Daoy (cell line): ENCODE measurements at places on chromosomes 16 and 17. TPM values are rescaled to one million over a fixed set of nuclear protein-coding genes. Genes with fewer than 3 reads are reported as not detected.
A peak's percentile ranks its signal among the peaks of the same experiment; 100 is the strongest.

GRCh38 chr17:67216578-67217320, 28.2 kb downstream of the HELZ start:
- no peak for DNase-seq

DNA sequence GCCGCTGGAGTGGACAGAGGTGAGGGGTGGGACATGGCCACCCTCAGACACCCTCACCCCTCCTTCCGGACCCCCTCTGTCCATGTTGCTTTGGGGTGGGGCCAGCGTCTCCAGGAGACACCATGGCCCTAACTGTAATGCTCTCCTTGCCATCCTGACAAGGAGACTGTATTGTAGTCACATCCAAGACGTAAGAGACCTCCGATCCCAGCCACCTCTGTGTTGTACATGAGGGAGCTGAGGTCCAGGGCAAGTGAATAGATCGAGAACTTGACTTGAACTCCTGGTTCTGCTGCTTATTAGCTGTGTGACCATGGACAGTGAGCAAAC, 30.2 kb downstream of the POLR3E start:
- DNase-seq, result no peak

- no peak for DNase-seq
Measured at GRCh38 chr16:729768-730665, 3.1 kb downstream of the HAGHL start.

DNA sequence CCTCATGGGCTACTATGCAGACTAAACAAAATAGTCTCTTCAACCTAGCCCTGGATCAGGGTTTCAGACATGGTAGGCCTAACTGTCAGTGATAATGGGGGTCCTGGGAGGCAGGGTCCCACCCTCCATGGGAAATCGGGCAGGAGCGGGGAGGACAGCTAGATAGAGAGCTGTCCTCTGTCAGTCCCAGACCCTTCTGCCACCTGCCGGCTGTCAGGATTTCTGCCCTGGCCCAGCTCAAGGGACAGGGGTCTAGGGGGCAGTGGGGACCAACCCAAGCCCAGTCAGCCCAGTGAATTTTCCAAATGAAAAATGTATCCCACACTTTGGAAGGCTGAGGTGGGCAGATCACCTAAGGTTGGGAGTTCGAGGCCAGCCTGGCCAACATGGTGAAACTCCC, 5.3 kb downstream of the CA7 start:
- DNase-seq, result no peak

GRCh38 chr16:69286941-69287713, 24.0 kb upstream of the VPS4A start:
- DNase-seq, result peak; percentile 31

- peak; percentile 23 for DNase-seq
Measured at GRCh38 chr17:21214777-21215541, 998 bp upstream of the TMEM11 start.

DNA sequence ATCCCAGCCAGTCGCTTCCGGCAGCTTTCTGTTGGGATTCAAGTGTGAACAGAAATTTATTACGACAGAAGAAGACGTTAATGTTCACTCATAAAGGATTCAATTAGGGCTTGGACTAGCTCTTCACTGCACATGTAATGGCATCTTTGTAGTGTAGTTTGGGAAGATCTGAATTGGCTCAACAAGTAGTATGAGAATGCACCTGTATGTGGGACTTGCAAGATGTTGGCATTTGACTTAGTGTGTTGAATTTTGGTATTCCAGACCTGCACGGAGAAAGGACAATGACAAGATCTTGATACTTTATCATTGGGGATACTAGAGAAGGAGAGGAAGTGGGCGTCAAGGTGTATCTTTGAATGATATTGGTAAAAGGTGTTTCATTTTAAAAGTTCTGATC, 1.2 kb downstream of the PSMD11 start:
- no peak for DNase-seq

GRCh38 chr17:63519972-63520882, 2.9 kb upstream of the KCNH6 start:
- no peak for DNase-seq

DNA sequence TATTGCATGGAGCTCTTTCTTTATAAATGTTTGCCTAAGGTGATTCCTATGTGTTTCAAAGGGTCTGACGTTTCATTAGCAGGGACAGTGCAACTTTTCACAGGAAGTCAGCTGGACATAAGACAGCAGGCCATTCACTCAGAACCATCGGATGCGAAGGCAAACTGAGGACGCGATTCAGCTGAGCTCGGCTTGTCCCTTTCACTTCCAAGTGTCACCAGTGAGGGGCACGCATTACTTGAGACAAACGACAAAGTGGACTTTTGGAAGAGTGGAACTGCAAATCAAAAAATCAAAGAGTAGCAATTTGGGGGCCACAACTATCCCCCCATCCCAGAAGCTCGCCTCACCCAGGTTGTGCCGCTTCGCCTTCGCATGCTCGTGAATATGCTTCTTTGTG, 14.6 kb downstream of the USP22 start:
- DNase-seq, result no peak

- DNase-seq, result no peak
Measured at GRCh38 chr17:82384051-82384729, 12.6 kb downstream of the UTS2R start.

- DNase-seq, result no peak
Measured at GRCh38 chr17:67520916-67521774, 144.1 kb downstream of the PITPNC1 start.

- DNase-seq, result no peak
Measured at GRCh38 chr16:79131321-79132075, 469.0 kb downstream of the MAF start.

- no peak for DNase-seq
Measured at GRCh38 chr16:69781118-69781517, 19.0 kb downstream of the WWP2 start.

DNA sequence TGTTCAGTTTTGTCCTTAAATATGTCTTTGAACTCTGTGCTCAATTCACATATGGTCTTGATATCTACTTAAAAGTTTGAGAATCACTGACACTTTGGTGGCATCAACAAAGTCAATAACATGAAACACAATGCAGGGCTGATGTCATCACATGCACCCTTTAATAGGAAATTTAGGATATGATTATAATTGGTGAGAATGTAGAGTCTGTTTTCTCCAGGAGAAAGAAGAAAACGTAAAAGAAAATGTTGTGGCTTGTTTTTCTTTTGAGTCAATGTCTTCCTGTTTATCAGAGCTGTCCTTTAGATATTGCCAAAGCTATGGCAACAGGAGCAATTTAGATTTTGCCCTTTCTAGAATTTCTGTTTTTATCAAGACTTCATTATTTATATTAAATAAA, 396.9 kb downstream of the CDH13 start:
- DNase-seq, result no peak

DNA sequence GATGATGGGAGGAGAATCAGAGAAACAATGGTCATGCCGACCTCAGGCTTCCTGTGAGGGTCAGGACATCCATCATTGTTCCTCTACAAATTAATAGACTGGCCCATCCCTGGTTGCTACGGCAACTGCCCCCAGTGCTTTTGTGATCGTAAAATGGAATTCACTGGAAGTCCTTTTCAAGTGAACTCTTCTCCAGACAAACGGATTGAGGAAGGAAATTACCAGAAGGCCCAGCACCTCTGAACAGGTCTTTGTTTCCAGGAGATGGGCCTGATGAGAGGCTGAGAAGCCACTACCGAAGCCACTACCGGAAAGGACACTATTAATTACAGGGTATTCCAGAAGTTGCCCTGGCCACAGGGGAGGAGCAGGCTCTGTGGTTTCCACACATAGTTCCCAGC, 126.0 kb downstream of the MGAT5B start:
- no peak for DNase-seq

GRCh38 chr17:9821921-9822320, at the start of gene GSG1L2:
TSS of gene GSG1L2 (minus strand) at chr17:9822079. CDS start at chr17:9822071, 8 bp downstream.
- DNase-seq, result no peak

GRCh38 chr16:66144641-66145040, 221.8 kb upstream of the CDH5 start:
- DNase-seq, result no peak

DNA sequence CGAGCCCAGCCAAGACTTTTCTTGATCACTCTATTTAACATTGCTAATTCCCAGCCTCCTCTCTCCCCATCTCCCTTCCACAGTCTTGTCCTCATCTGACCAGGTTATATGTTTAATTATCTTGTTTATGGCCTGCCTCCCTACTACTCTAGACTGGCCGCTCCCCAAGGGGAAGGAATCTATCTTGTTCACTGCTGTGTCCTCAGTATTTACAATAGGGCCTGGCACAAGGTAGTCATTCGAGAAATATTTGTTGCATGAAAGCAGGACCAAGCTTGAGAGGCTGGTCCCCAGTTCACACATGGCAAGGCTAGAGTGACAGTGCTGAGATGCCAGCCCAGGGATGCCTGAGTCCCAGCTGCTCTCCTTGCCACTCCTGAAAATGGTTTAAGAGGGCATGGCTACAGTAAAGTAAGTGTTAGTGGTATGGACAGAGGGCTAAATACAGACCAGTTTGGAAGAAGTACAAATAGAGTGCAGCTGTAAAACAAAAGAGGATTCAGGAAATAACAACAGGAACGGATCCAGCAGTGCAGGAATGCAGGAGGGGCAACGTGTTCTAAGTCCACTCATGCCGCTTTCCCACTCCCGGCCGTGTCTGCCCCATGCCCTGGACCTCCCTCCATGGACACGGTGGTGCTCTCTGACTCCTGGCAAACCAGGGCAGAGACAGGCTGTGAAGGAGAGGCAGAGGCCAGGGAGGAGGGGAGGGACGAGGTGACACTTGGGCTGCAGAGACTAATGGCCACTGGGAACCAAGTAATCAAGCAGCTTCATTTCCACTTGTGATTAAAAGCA, 65.6 kb downstream of the TOM1L2 start:
- no peak for DNase-seq

DNA sequence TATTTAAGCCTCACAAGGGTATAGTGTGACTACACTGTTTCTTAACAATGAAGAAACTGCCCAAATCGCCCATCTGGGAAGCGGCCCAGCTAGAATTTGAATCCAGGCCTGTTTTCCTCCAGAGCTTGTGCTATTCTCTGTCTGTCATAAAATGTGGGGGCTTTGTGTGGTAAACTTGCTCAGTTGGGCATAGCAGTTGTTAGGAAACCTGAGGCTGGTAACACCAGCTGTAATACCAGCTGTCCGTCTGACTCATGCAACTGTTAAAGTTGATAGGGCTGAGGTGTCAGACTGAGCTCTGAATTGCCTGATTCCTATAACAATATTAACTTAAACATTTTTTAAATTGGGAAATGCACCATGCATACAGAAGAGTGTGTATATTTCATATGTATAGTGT, 9.3 kb downstream of the NOD2 start:
- peak; percentile 33 for DNase-seq

DNA sequence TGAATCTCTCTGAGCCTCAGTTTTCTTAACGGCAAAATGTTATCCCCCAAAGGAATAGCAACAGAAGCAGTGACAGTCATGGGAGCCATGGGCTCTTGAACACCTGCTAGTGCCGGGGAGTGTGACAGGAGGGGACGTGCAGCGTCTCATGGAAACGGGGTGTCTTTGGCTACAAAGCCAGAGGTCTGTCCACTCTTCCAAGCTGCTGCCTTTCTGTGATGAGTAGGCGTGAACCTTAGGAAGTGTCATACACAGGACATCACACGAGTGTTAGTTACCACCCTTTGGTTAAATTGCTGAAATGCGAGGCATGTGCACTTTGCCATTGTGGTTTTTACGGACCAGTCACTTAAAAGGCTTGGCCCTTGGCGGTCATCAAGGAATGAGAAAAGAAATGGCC, 93.4 kb downstream of the IRF8 start:
- DNase-seq, result no peak

GRCh38 chr17:39213852-39214251, 11.9 kb downstream of the STAC2 start:
- DNase-seq, result peak; percentile 76

DNA sequence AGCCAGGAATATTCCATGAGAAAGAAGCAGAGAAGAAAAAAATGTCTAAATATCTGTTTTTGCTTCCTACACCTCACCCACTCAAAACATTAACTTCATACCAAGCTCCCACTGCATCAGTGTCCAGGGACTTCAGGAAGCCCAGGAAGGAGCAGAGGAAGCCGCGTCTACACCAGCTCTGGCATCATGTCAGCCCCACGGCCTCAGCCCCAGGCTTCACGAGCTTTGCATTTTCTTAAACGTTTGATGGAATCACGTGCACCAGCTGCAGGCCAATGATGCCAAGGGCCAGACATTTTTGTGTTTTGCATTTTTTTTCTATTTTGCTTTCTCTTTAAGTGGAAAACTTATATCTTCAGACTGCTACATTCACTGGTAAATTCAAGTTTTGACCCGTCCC, 48.6 kb downstream of the CDRT4 start:
- no peak for DNase-seq

DNA sequence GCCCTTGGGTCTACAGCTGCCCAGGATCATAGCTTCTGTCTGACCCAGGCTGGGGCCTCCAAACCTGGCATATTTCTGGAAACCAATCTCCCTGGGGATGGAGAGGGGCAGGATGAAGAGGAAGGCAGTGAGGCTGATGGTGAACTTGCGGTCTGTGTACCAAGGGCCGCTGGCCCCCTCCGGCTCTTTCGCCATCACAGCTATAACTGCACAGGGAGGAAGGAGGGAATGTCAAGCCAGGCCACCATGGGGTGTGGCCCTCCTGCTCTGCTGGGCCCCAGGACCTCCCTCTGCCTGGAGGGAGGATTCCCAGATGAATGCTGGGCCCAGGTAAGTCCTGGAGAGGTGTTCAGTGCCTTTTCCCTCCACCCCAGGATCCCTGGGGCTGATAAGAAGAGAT, 6.3 kb downstream of the SLC38A7 start:
- no peak for DNase-seq

DNA sequence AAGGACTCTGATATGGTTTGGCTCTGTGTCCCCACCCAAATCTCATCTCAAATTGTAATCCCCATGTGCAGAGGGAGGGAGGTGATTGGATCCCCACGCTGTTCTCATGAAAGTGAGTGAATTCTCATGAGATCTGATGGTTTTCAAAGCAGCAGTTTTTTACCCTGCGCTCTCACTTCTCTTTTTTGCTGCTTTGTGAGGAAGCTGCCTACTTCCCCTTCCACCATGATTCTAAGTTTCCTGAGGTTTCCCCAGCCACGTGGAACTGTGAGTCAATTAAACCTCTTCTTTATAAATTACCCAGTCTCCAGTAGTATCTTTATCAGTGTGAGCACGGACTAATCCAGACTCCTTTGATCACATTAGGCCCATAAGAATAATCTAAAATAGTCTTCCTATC, 719.7 kb upstream of the CDH8 start:
- no peak for DNase-seq

Gene BCO1
- not detected in 2 replicates for total RNA-seq

Gene KRTAP9-4
- total RNA-seq, result not detected in 2 replicates

Gene OR4D1
- 0.06 TPM in 1 of 2 replicates, not detected in the other for total RNA-seq

Gene KRT13
- not detected in 2 replicates for total RNA-seq

Gene ZNF750
- not detected in 2 replicates for total RNA-seq

Gene VAT1L
- total RNA-seq, result 1.5 and 1.7 TPM in 2 replicates

Gene MGRN1
- 8.4 and 26.1 TPM in 2 replicates for total RNA-seq

Gene UNC45B
- total RNA-seq, result not detected in 2 replicates

Gene DHRS7C
- total RNA-seq, result not detected in 2 replicates

Gene TRIM65
- total RNA-seq, result 15.6 and 24.1 TPM in 2 replicates

Gene TSPOAP1
- under 0.01 and 0.33 TPM in 2 replicates for total RNA-seq

Gene RNF112
- total RNA-seq, result 0.11 and 0.57 TPM in 2 replicates

Gene LGALS9
- total RNA-seq, result 2.2 and 4.1 TPM in 2 replicates
